NCI-H1930 (cell line): ENCODE measurements at places on chromosomes 12 and 14.
A peak's percentile ranks its signal among the peaks of the same experiment; 100 is the strongest.

DNA sequence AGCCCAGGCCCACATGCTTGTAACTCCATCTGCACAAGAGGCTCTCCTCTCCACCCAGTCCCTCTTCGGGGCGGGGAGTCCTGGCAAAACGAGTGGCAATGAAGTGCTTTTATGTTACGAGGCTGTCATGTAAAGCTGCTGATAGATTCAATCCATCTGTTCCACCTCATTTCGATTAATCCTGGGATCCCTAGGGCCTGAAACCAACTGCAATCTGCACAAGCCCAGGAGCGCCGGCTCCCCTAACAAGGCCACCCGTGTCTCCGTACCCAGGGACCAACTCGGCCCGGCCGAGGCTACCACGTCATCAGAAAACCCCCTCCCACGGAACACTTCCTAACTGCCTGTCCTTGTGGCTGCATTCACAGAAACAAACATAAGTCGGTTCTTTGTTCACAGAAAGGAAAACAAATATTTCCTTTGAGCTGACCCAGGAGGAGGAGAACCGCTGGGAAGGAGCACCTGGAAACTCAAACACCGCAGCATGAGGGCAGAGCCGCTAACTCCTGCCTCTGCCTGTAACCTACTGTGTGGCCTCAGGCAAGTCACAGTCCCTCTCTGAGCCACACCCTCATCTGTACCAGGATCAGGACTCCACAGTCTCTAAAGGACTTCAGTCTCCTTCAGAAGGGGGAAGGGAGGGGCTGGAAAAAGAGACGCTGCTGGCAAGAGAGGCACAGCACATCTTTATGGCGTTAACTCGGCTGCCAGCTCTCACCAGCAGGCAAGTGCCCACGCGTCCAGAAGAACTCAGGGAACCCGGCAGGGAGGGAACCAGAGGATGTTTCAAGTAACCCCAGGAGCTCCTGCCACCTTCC is 47.8 kb downstream of the CCDC88C start:
- DNase-seq: no peak

GRCh38 chr12:128771681-128772080 is 52.1 kb downstream of the SLC15A4 start:
- no peak for DNase-seq

GRCh38 chr12:116360579-116361413 is 83.3 kb upstream of the MED13L start:
- no peak for DNase-seq

- DNase-seq: no peak
Observed at GRCh38 chr14:52551696-52552062, 626 bp downstream of the TXNDC16 start.

DNA sequence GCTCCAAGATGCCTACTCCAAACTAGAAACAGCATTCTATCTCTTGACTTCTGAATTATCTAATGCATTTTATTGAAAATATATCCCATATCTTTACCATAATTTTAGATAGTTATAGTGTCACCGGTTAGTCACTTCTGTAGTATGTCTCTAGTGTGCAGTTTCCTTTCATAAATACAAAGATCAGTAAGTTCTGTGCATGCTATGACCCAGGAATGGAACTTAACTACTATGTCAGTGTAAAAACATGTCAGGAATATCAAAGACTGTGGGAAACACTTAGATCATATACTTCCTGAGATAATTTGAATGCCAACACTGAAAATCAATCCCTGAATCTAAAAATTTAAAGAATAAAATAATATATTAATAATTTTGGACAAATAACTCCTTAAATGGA is 237.6 kb downstream of the ATXN7L3B start:
- DNase-seq: no peak

- DNase-seq: no peak
Observed at GRCh38 chr12:2049604-2050540, 2.9 kb upstream of the CACNA1C start.

DNA sequence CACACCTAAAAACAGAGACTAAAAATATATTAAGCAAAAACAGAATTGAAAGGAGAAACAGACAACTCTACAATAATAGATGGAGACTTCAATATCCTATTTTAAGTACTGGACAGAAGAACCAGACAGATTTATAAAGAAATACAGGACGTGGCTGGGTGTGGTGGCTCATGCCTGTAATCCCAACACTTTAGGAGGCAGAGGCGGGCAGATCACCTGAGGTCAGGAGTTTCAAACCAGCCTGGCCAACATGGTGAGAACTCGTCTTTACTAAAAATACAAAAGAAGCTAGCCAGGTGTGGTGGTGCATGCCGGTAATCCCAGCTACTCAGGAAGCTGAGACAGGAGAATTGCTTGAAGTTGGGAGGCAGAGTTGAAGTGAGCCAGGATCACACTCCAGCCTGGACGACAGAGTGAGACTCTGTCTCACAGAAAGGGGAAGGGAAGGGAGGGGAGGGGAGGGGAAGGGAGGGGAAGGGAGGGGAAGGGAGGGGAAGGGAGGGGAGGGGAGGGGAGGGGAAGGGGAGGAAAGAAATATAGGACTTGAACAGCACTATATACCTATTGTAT is 53.0 kb downstream of the CDK17 start:
- no peak for DNase-seq

DNA sequence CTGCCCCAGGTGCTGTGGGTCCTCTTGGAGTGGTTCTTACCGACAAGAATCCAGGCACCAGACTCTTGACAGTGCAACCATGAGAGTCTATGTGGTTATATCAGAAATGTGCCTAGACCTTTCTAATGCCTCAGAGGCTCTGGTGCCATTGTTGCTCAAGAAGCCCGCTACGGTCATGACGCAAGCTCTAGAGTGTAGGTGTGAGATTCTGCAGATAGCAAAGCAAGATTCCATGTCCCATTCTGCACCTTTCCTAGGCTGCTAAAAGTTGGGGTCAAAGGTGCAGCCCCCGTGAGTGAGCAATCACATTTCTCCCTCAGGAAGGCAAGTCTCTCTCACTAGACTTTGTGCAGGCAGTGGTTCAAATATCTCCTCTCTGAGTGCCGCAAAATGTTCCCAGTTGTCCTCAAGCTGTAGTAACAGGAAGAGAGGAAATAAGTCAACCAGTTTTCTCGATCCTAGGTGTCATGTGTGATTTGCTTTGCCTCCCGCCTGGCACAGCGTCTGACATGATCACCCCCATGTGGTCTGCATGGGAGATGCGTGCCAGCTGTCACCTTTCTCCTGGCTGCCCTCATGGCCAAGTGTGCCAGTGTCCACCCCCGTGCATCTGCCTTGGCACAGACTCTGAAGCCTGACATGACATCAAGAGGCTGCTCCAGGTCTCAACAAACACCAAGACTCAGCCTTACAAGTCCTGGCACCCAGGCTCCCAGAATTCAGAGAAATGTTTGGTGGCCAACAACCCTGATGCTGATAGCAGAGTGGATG is 122.5 kb upstream of the COCH start:
- no peak for DNase-seq

GRCh38 chr14:55794655-55795595 is 214.9 kb downstream of the KTN1 start:
- DNase-seq: no peak

GRCh38 chr12:126191949-126192348 is 1126.7 kb downstream of the AACS start:
- no peak for DNase-seq

DNA sequence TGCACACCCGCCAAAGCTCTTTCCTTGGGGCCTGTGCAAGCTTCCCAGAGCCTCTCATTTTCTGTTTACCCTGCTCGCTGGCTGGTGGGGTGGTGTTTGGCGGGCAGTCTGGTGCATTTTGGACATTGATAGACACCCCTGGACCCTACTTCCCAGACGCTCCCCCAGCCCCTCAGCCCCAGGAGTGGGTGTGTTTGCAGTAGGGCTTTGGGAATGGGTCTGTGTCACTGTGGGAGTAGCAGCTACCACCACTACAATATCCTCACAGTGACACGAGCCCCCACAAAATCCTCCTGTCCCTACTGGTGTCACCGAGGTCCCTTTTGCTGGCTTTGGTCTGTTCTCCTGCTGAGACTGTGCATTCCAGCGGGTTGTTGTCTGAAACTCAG is 371.3 kb downstream of the TMEM121 start:
- no peak for DNase-seq

DNA sequence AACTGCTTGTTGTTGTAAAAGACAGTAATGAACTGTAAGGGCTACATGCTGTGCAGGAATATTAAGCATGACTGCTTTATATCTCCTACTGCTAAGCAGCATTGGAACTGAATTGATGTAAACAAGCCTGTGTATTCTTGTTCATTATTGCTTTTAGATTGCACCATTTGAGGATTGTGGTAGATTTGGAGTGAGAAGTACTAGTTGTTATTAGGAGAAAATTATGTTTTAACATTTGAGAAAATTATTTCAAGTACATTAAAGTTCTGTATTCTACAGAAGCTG is 212.7 kb downstream of the ERC1 start:
- peak; percentile 60 for DNase-seq

DNA sequence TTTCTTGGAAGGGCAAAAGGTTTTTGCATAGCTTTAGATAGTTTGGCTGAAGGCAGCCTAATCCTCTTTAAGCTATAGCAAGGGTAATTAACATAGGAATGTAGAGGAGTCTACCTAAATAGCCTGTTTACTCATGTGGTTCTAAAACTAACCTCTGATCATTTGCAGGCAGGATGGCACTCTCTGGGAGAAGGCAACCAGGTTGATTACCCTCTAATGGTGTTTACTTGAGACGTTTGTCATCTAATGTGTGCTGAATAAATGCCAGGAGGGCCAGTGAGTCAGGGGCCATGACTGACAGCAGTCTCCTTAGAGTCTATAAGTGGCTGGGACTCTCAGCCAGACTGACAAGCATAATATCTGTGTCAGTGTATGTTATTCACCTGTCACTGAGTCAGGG is 286.4 kb downstream of the PCNX1 start:
- DNase-seq: no peak

DNA sequence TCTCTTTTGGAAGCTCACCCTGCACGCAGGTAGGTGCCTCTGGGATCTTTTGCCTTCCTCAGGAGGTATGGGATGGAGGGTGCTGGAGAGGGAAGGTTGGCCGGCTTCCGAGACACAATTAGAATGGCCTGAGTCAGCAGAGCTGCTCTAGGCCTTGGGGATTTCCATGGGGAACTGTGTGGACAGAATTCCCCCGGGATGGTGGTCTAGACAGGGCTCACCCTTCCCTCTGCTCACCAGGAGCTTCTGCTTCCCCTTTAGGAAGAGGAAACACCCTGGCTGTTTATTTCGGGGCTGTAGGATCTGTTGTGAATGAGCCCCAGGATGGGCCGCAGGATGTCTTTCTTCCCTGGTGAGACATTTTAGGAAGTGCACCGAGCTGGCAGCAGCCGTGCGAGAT is 43.7 kb upstream of the TMED10 start:
- DNase-seq: no peak

GRCh38 chr14:76953311-76953945 is 75.1 kb downstream of the IRF2BPL start:
- no peak for DNase-seq

DNA sequence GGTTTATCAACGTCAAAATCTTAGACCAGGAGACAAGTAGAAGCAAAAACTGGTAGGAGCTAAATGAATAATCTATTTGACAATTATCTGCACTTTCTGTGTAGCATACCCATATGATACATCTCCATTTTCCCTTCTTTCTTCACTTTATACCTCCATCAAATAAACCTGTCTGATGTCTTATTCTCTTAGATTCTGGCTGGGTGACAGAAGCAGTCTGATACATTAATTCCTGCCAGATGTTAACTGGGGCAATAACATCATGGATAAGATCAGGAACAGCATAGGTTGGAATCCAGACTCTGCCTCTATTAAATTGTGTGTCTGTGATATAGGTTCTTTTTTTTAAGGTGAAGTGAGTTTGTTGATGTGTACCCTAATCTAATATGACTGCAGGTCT is 11.7 kb upstream of the RERG start:
- no peak for DNase-seq

DNA sequence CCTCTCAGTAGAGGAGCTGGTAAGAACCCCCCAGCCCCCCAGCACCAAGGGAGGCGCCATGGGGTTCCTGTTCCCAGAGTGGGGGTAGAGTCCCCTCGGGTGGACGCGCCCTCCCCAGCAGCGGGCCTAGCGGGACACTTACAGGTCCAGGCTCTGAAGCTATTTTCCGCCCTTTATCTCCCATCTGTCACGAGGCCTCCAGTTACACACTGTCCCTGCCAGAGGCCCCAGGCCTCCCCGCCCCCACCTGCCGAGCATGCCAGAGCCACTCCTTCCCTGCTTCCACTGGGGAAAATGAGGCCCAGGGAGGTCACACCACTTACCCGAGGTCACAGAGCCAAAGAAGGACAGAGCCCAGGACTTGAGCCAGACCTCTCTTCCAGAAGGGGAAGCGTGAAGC is 3.1 kb downstream of the C14orf180 start:
- DNase-seq: no peak

GRCh38 chr14:66099931-66100330 is 386.2 kb upstream of the CCDC196 start:
- DNase-seq: no peak

DNA sequence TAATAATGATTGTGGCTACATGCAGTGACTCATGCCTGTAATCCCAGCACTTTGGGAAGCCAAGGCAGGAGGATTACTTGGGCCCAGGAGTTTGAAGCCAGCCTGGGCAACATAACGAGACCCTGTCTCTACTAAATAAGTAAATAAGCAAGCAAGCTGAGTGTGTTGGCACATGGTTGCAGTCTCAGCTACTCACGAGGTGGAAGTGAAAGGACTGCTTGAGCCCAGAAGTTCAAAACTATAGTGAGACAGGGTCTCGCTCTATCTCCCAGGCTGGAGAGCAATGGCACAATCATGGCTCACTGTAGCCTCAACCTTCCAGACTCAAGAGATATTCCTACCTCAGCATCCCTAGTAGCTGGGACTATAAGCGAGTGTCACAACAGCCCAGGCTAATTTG is 64.7 kb downstream of the RPS6KA5 start:
- no peak for DNase-seq

GRCh38 chr14:102998393-102998792 is 59.0 kb downstream of the CDC42BPB start:
- no peak for DNase-seq

GRCh38 chr12:1083151-1083888 is 92.3 kb downstream of the ERC1 start:
- no peak for DNase-seq

DNA sequence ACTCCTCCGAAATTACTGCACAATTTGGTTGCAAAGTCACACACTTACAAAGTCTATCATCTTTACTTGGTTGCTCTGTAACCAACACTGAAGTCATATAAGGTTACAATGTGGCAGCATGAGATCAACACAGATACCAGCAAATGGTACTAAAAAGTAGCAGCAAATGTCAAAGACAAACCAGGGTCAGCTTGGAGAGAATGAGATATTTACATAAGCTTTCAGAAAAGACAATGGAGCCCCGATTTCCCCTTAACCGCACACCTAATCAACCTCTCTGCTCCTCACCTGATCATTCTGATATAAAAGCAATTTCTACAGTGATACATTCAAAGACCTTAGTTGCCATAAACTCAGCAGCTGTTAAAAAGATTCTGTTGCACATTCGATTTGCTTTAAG is 76.4 kb upstream of the FOXN3 start:
- DNase-seq: no peak
